ENCODE measurements at places on chromosomes 7 and 10.
A peak's percentile ranks its signal among the peaks of the same experiment; 100 is the strongest.

DNA sequence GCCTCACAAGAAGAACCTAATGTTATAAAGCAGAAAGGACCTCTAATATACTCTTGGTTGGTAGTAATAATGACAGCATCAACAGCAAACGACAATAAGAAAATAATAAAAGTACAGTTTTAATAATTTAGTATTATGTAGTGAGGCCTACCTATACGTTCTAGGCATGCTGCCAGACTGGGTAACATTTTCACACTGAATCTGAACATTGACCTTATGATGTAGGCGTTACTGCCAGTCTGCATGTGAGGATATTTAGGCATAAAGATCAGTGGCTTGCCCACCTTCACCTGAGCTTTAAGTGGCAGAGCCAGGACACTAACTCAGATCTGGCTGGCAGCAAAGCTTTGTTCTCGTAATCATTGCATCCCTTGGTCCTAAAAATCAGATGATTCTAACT is 2.5 kb downstream of the FGL2 start:
- DNase-seq = no peak

- DNase-seq = no peak
Observed at GRCh38 chr10:48705401-48705938, 20.8 kb downstream of the WDFY4 start.

- no peak for DNase-seq
Observed at GRCh38 chr10:133266056-133266795, 10.4 kb downstream of the ADAM8 start.

GRCh38 chr10:74642901-74643595 is 183.4 kb upstream of the KAT6B start:
- no peak for DNase-seq

GRCh38 chr10:110208614-110209453 is 1.4 kb downstream of the MXI1 start:
- DNase-seq = peak; percentile 70

DNA sequence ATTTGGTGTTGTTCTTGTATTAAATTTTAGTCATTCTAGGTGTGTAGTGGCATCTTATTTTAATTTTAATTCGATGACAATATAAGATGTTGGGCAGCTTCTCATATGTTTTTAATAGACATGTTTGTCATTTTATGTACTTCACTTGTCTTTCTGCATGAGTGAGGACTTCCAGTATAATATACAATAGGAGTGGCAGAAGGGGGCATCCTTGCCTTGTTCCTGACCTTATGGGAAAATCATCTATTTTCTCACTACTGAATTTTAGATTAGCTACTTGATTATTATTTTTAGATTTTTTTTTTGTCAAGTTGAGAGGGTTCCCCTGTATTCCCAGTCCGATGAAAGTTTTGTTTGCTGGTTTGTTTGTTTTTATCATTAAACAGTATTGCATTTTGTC is 495.2 kb upstream of the GRM3 start:
- DNase-seq = no peak

- DNase-seq = no peak
Observed at GRCh38 chr10:86210416-86210815, 156.2 kb downstream of the GRID1 start.

- no peak for DNase-seq
Observed at GRCh38 chr10:11509036-11509435, 102.4 kb downstream of the USP6NL start.

DNA sequence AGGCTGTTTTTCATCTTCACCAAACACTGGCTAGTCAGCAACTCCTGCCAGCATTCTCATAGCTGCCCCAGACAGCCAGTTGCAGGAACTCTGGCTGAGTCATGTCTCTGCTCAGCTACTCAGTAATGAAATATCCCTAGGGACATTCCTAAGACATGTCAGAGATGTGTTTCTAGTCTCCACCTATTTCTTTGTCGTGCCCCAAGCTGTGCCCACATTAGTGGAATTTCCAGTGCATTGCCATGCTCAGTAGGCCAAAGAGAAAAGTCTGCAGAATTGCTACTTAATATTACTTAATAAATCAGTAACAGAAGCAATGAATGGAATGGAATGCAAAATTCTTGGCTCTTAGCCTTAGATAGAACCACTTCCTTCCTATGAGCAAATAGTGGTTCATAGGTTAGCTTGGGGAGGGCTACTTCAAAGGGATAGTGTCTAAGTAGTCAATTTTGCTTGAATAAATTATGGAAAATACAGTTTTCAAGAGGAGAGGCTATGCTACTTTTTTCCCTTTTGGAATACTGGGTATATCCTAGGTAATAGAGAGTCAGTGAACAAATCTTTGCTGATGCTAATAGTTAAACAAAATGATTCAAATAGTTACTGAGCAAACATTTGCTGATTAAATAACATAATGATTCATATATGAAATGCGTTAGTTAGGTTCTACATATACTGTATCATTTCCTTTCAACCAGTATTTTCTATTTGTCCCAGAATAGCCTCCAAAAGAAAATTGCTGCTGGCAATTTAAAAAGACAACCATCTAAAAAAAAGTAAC is 23.6 kb upstream of the SEMA3C start:
- no peak for DNase-seq
